ENCODE measurements at places on chromosomes 3 and 15.

- DNase-seq, result peak; percentile 82
Measured at GRCh38 chr15:68739390-68740080, 81.2 kb downstream of the ANP32A start.

DNA sequence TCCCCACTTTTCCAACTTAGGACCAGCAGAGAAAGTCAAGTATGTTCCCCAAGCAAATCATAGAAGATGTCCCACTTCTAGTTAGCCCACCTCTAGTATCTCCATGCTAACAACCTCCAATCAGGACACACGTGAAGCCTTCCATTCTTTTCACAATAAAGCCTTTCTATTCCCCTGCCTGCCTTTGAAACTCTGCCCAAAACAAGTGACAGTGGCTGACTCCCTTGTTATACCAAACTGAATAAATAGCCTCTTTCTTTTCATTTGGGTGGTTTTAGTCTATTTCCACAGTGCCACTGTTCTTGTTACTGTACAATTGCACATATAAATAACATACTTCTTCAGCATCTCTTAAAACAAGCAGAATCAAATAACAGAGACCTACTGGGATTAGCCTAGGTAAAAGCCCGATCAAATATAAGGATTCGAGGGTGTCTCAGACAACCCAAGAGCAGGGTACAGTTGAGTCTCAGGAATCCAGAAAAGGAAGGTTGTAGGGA, 118.0 kb upstream of the NPHP3 start:
- peak; percentile 83 for DNase-seq

DNA sequence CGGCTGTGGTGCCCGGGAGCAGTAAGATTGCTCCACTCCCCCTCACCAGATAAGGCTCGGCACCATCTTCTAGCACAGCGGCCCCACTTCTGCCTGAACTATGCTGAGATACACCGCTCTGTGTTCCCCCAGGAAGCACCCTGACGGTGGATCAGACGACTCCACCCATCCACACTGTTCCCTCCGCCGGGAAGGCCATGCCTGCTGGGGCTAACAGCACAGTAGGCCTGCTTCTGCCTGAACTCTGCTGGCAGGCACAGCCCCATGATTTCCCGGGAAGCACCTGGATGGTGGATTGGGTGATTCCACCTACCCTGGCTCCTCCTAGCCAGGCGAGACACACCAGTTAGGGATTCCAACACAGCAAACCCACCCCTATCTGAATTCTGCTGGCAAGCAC, 36.3 kb upstream of the PPM1L start:
- no peak for DNase-seq

DNA sequence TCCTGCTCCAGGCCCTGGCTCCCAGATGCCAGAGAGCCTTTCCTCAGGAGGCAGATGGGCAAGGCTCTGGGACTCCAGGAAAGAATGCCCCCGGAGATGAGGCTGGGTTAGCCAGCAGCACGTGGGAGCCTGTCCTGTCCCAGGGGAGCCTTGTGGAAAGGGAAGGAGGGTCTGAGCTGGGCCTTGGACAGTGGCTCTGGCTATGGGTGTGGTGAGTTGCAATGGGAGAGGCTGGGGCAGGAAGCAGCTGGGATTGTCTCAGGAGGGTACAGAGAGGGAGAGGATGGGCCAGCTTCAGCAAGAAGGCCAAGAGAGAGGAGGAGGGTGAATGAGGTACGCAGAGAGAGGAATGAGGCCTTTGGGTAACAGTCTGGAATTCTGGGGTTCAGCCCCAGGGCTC, 17.4 kb upstream of the CACNA2D2 start:
- DNase-seq, result no peak

- no peak for DNase-seq
Measured at GRCh38 chr15:101272584-101272983, 4.7 kb downstream of the SELENOS start.

DNA sequence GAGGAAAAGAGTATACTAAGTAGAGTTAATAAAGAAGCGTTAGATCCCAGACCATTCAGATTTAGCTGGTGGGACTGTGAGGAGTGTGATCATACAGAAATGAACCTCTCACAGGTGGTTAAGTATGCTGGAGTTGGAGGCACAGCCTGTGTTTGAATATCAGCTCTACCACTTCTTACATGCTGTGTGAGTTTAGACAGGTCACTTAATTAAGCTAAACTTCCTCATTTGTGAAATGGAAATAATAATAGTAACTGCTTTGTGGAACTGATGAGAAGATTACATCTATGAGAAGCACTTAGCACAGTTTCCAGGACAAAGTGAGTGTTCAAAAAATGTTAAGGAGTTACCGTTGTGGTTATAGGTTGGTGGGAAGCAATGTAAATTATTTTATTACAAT, 8.4 kb downstream of the ACP3 start:
- no peak for DNase-seq

- no peak for DNase-seq
Measured at GRCh38 chr15:35721751-35722150, 175.8 kb upstream of the DPH6 start.

GRCh38 chr3:189967254-189967865, 153.3 kb downstream of the P3H2 start:
- DNase-seq, result peak; percentile 64

DNA sequence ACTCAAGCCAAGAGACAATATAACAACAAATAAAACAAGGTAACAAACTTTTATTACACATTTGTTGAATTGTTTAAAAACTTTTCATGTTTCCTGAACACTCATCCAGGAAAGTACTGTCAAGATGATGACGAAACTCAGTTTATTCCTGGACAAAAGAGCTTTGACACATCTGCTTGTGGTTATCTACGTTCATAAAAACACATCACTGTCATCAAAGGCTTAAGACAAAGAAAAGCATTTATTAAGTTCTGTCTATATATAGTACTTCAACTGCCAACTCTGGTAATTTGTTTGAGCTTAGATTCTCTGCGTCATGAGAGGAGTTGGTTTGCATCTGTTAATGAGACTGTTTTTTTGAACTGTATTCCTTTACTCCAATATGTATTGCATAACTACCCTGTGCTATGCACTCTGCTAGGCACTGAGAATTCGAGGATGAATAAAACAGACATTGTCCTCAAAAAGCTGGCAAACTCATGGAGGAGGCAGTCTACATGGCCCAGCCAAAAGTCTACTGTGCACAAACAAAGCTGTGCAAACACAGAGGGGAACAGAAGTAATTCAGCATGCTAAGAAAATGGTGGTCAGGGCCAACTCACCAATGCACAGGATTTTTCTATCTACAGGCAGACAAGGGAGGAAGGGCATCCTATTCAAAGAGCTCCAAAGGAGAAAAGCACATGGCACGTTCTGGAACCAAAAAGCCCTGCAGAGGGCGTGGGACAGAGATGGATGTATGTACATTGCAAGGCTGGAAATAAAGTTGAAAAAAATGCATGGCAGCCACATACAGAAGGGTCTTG, 21.5 kb downstream of the PLD1 start:
- peak; percentile 78 for DNase-seq

GRCh38 chr15:77516786-77517185, 96.1 kb downstream of the HMG20A start:
- no peak for DNase-seq

DNA sequence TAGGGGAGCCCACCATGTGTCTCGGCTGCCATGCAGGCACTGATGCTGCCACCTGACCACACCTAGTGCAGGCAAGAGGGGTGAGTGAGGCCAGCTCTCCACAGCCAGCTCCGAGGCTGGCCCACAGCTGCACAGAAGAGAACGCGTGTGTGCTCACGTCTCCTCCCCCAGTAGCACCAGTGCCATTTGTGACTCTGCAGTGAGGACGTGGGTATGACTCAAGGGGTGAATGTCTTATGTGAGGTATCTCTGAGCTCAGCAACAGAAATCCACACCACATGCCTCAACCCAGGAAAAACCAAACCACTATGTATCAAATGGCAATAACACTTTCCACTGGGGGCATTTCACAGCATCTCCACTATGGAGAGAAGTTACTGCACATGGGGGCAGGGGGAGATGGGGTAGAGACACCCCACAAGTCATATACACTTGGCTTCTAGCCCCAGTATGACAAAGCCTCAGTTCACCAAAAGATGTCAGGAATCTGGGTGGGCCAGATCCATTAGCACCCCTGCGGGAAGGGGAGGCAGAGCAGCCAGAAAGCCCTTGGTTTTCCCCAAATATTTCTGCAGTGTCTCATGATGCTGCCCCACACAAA, 87.6 kb downstream of the LRIG1 start:
- DNase-seq, result no peak

- no peak for DNase-seq
Measured at GRCh38 chr3:20846066-20846465, 660.1 kb upstream of the SGO1 start.

DNA sequence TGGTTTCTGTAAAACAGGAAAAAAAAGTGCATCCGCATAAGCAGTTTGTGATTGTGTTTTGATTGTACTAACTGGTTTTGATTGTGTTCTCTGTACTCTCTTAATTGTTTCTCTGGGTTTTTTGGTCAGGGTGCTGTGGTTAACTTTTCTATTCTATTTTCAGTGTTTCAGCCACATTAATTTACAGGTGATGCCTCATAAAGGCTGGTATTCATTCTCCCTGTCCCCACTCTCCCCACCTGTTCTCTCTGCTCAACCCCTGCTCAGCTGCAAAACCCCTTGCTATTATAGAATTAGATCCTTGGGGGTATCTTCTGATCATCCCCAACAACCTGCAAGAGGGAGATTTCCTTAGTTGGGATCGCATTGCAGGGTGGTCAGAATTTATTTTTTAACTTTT, 285.4 kb upstream of the AZI2 start:
- DNase-seq, result no peak

GRCh38 chr3:33645060-33645647, 72.9 kb downstream of the CLASP2 start:
- DNase-seq, result no peak

- peak; percentile 38 for DNase-seq
Measured at GRCh38 chr3:121998611-121999473, 23.2 kb downstream of the ILDR1 start.

- peak; percentile 42 for DNase-seq
Measured at GRCh38 chr15:23497710-23498111, 50.7 kb upstream of the GOLGA6L2 start.

DNA sequence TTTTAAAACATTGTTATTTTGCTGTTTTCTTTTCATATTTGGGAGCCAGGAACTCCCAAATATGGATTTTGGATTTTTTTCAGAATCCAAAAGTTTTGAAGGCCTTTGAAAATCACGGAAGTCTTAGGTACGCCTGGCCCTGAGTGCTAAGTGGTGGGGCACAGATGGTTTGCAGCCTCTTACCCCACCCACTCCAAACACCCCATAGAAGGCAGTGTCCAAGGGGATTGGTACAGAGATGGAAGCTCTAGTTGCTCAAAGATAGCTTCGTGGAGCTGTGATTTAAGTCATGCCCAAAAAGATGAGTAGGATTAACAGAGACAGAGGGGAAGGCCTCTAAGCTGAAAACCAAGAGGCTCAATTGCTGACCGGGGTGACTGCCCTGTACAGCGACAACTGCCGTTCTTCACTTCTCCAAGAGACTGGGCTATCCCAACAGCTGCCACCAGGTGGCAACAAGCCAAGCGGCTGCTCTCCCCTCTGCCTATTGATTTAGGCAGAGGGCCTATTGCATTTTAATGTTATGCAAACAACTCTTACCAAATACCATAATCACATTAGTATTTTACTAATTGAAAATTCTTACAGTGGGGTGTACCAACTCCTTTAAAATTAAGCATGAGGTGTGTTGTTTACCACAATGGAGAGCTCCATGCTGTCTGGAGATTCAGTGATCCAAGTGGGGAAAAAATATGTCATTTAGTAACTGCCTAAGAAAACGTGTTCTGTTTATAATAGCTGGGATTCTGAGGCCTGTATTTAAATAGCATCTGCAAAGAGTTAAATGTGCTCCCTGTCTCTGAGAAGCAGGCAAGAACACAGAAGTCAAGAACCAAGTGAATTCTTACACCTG, 64.0 kb upstream of the C15orf61 start:
- peak; percentile 74 for DNase-seq

DNA sequence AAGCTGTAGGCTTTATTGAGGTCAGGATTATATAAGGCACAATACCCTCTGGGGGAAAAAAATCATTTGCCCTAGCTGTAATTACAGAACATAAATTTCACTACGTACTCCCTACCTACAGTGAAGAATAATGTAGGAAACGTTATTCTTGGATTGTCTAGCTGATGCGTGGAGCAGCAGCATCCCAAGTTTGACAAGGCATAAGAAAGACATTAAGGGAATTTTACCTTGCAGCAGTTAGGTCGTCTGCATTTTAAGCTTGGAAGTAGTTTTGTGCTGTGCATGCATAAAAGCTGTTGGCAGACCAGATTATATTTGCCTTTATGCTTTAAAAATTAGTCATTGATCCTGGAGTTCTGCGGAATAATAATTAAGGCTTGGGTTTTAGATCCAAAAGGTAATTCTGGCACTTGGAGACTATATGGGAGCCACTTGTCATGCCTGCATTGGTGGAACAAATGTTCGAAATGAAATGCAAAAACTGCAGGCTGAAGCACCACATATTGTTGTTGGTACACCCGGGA, 2.2 kb downstream of the EIF4A2 start:
- no peak for DNase-seq

DNA sequence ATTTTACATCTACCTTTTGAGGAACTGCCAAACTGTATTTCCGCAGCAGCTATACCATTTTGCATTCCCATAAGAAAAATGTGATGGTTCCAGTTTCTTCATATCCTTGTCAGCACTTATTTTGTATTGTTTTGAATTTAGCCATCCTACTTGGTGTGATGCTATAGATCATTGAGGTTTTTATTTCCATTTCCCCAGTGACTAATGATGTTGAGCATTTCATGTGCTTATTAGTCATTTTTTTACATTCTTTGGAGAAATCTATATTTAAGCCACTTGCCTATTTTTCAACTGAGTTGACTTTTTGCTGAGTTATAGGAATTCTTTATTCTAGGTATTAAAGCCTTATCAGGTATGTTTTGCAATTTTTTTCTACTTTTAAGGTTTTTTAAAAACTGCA, 347.6 kb upstream of the RARB start:
- DNase-seq, result no peak

- DNase-seq, result no peak
Measured at GRCh38 chr3:186551387-186551786, 7.2 kb upstream of the CRYGS start.

DNA sequence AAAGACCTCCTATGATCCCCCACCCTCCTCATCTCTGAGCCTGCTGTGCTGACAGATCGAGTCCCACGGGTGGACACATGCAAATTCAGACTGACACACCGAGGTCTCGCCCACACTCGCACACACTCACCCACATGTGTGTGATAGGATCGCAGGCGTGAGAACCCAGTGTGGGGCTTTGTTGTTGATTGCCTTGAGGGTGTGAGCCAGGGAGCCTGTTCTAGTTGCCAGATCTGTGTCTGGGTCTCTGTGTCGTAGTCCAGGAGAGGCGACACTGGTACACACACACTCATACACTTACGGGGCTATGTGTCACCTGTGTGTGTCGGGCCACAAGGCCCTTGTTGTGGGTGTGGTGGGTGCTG, 2.0 kb downstream of the EPHB3 start:
- no peak for DNase-seq

DNA sequence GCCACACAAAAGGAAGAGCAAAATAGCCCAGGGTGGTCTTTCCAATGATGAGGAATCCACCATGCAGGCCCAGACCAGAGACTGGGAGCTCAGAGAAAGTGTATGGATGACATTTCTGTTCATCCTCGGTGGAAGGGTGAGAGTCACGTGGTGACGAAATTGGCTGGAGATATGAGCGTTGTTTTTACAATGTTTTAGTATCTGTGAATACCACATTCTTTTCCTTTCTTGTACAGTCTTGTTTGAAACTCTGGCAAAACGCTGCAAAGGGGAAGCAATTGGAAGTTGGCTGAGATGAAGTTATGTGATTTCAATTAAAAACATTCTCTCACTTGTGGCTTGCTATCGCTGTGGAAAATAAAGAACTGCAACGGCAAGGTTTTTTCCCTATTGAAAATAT, 137.5 kb downstream of the MAGI1 start:
- no peak for DNase-seq

All from globus pallidus (tissue), 1 donor.